K562 (cell line): ENCODE measurements at places on chromosomes 6 and 20. TPM values are rescaled to one million over a fixed set of nuclear protein-coding genes. Genes with fewer than 3 reads are reported as not detected.

The XPO5 gene
- total RNA-seq: 170 and 180 TPM in 2 replicates

The CLDN20 gene
- total RNA-seq: not detected in 2 replicates

- no peak for DNase-seq
Measured at GRCh38 chr6:90989763-90990162, 402.9 kb upstream of the MAP3K7 start.

GRCh38 chr6:104566411-104566810, 293.3 kb downstream of the HACE1 start:
- no peak for DNase-seq

- DNase-seq: no peak
Measured at GRCh38 chr6:8436966-8437365, 1.6 kb upstream of the SLC35B3 start.

DNA sequence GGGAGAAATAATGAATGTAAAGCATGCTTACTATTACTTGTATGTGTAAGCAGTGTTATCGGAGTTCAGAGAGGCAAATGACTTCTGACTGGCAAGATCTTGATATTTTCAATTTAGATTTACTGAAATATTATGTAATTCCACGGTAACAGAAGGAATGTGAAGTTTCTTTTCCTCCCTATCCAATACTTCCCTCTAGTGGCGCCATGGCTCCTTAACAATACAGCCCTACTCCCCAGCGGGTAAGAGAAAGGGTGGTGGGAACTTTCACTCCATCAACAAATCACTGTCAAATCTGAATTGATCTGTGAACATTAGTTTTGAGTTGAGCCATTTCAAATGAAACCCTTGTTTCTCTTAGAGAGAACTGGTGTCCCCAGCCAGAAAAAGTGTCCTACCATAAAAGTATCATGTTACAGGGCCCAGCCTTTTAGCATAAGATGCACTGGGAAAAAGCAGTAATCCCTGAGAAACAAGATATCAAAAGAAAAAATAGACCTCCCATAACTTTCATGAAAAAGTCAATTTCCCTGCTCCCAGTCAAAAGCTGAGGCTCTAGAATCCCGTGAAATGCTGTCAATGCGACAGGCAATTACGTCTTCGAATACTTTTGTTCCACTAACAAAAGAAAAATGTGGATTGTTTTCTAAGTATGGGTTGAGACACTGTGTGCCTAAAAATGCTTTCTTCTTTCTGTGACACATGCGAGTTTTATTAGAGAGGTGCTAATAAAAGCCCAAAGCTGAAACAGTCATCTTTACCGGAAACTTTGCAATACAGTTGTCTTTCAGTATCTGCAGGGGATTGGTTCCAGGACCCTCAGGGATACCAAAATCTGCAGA, 12.9 kb downstream of the COX7A2 start:
- peak; percentile 57 for DNase-seq

DNA sequence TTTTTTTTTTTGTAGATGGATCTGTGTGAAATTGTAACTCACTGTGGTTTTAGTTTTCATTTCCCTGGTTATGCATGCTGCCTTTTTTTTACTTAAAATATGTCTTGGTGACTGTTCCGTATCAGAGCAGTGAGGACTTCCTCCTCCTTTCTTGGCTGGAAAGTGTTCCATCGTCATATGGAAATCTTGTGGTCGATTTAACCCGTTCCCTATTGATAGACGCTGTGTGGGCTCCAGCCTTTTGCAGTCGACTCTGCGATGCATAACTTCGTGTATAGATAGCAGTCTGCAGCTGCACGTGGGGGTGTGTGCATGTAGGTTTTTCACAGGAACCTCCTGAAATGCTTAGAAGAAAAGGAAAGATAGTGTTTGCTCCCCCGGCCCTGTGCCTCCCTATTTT, 28.1 kb upstream of the PNPLA1 start:
- peak; percentile 50 for DNase-seq

DNA sequence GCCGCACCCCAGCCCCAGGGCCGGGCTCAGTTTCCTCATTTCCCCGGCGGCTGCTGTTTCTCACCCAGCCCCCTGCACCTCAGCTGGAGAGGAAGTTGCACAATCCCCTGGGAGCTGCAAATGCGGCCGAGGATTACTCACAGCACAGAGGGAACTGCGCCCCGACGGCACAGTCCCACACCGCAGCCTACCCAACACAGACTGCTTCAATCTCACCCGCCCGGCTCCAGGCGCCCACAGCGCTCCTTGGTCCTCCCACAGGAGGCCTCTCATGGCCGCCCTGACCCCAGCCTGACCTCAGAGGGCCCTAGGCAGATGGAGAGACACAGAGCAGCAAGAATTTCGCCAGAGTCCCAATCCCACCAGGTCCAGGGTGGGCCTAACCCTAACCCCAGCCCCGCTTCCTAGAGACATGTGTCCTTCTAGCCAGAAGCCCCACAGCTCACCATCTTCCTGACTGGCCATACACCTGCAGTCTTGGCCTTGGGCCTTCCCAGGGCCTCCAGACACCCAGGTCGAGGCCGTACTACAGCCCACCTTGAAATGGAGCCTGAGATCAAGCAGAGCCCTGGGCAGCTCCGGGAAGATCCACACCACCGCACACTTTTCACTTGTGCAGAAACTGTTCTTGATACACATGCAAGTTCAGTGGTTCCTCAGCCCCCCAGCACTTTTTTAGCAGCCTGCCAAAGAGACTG, 11.7 kb downstream of the TFEB start:
- DNase-seq: peak; percentile 48

- no peak for DNase-seq
Measured at GRCh38 chr6:129644567-129645015, 65.4 kb downstream of the ARHGAP18 start.

DNA sequence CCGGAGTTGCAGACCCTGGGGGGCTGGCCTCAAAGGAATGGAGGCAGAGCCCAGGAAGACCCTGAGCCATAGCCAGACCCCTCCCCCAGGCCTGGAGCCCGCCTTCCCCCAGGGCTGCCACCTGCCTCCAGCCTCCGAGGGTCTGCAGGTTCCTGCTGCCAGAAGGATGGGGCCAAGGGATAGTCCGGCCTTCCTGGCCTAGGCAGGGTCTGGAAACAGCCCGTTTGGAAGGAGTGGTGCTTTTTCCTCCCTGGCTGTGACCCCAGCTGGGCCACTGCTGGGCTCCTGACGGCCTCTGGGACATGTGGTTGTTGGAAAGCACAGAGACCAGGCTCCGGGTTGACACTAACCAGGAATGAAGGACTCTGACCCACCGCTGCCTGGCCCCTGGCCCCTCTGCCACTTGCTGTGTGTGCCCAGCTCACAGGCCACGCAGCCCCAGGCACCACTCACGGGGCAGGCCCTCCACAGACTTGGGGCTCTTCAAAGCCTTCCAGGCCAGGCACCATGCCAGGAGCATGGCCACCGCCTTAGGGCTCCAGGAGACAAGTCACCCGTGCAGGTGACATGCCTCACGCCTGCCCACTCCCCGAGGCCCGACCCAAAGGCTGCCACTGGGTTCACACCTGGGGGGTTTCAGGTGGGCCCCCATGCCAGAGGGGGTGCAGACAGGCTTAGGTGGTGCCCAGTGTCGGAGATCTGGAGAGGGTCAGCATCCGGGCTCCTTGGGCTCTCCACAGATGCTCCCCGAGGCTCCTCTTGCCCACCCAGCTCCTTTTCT, 3.9 kb upstream of the LAMA5 start:
- DNase-seq: no peak

DNA sequence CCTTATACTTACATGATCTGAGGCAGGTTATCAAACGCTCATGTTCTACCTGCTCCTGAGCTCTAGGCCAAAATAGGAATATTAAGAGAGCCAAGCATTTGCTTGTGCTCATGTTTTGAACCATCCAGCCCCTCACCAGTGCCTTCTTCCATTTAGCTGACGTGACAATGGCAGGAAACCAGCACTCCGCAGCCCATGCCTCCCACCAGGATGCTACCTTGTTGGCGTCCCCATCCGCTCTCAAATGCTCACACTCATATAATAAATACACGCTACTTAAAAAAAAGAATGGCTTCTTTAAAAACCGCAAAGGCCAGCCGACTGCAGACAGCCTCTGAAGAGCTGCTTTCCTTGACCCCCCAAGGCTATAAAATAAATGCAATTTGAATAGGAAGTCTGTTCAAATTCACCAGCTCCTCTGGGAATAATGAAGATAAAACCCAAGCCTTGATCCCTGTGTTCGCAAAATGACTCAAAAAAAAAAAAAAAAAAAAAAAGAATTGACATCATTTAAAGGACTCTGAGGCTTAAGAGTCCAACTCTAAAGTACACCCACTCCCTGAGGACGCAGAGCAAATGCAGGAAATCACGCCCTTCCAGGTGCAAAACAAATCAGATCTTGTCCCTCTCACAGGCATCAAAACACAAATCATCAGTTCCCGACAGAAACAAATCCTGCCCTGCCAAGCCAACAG, 29.0 kb downstream of the RNASET2 start:
- DNase-seq: no peak

DNA sequence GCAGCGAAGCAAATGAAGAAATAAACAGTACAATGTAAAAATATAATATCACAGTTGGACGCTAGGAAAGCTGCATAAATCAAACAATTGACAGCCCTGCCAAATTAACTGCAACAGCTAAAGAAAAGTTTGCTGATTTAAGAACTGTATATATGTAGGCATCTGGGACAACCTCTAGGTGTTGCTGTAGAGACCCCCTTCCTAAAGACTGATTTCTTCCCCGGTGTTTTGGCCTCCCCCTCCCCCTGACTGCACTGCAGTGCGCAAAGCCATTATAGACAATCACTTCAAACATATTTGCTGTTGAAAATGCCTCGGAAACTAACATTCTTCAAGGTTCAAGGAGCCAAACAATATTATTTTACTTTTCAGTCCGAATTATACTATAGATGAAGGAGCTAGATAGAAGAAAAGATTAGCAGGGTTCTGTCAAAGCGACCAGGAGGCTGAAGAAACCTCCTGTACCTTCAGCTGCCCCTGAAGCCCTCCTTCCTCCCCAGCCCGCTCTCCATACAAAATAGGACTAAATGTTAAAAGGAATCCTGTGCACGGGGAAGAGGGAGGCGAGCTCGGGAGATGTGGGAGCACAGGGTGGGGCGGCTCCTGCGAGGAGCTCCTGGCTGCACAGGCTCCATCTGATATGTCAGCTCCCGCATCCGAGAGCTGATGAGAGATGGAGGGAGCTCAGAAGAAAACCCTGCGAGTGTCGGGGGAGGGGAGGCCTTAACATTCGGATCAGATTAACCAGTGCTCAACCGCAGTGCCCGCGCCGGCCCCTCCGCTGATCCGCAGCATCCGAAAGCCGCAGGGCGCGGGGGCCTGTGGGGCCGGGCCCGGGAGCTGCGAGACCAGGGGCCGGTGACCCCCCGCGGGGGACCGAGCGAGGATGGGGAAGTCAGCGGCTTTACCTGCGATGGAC, 822 bp downstream of the ELOVL4 start:
- no peak for DNase-seq

GRCh38 chr20:7161690-7162089, 394.2 kb downstream of the BMP2 start:
- no peak for DNase-seq
